Activated CD8-positive, alpha-beta memory T cell treated with anti-CD3 and anti-CD28 coated beads, Interleukin-2, amount 10 ng/mL, durations not matched to agents 7 days and 5 days (primary cell): ENCODE measurements at places on chromosomes 7 and 10.

GRCh38 chr7:18754766-18755165 is 259.2 kb downstream of the HDAC9 start:
- no peak for DNase-seq

DNA sequence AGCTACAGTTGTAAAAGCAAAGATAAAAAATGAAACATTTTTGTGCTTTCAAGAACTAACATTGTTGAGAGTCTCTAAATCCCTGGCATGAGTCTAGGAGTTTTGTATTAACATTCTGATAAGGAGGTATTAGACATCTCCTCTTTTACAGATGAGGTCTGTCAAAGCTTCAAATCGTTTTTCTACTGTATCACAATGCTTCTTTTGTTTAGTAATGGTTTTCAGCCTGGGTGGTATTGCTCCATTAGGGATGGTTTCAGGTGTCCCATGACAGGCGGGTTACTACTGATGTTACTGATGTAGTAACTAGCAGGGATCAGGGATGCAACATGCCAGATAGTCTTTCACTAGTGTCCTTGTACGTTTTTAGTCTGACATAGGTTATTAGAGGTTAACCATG is 27.4 kb downstream of the STAM start:
- DNase-seq: no peak

- no peak for DNase-seq
These were observed 17.7 kb upstream of the SHH start for GRCh38 chr7:155829796-155830470.

- no peak for DNase-seq
These were observed 67.5 kb downstream of the STRA8 start for GRCh38 chr7:135300913-135301765.
